Cortex of kidney (tissue), 1 donor: ENCODE measurements at places on chromosomes 7 and 10.

DNA sequence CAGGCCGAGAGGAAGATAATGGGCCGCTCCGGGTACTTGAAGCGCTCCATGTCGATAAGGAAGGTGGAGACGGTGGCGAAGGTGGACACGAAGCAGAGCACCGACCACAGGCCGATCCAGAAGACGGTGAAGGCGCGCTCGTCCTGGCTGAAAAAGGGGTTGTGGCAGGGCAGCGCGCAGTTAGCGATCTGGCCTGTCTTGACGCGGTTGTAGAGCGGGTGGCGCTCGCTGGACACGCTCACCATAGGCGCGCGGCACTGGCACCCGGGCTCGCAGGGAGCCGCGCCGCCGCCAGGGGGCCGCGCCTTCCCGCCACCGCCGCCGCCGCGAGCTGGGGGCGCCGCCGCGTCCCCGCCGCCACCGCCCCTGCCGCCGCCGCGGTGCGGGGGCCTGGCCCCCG lies 1.6 kb downstream of the FZD8 start:
- no peak for DNase-seq

DNA sequence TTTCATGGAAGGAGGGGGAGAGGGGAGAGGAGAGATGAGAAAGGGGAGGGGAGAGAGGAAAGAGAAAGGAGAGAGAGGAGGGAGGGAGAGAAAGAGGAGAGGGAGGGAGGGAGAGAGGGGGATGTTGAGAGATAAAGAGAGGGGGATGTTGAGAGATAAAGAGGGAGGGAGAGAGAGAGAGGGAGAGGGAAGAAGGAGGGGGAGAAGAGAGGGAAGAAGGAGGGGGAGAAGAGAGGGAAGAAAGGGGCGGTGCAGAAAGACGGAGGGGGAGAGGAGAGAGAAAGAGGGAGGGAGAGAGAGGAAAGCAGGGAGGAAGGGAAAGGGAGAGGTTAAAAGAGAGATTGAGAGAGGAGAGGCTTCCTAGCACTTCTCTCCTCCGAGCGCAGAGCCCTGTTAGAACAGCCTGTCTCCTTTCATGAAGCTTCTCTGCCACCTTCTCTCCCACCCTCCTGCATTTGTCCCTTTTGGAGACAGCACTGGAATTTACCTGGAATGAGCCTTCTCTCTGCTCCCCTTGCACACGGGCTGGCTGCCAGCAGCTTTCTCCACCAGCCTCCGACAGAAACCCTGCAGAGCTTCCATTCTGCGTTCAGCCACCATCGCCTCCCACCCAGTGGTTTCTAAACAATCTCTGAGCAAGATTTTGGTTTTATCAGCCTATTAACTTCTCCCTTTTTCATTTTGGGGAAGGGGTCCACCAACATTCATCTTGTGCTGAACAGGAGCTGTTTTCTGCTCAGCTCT lies 74.0 kb upstream of the CARD11 start:
- DNase-seq, result no peak

GRCh38 chr7:80236681-80237080 lies 102.0 kb downstream of the GNAI1 start:
- no peak for DNase-seq

GRCh38 chr10:132423966-132424861 lies 27.2 kb downstream of the PWWP2B start:
- DNase-seq, result no peak
